ENCODE measurements at places on chromosomes 16 and 17.
A peak's percentile ranks its signal among the peaks of the same experiment; 100 is the strongest.

- DNase-seq: no peak
Observed at GRCh38 chr17:33217891-33218290, 75.2 kb downstream of the ASIC2 start.

DNA sequence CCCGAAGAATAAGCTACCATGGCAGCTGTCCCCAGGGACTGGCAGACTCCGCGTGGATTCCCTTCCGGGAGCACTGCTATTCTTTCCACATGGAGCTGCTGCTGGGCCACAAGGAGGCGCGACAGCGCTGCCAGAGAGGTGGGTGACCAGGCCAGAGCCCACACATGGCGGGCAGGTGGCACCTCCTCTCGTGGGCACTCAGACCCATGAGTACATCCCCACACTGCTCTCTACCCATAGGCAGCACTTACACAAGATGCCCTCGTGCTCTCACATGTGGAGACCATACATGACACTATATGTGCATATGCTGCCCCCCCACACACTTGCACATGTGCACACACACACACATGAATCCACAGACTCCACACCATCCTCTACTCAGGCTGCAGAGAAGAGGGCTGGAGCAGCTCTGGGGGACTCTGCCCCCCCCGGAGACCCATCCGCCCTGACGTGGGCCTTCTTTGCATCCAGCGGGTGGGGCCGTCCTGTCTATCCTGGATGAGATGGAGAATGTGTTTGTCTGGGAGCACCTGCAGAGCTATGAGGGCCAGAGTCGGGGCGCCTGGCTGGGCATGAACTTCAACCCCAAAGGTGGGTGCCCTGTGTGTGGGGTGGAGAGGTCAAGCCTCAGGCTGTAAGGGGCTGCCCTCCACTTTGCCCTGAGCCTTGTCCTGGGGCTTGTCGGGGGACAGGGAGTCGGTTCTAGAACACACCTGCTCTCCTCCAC, 62.9 kb downstream of the MRC2 start:
- DNase-seq: no peak

GRCh38 chr17:8125154-8125946, 1.4 kb upstream of the HES7 start:
- DNase-seq: peak; percentile 98

- no peak for DNase-seq
Observed at GRCh38 chr17:9170853-9171252, 149.5 kb downstream of the NTN1 start.

DNA sequence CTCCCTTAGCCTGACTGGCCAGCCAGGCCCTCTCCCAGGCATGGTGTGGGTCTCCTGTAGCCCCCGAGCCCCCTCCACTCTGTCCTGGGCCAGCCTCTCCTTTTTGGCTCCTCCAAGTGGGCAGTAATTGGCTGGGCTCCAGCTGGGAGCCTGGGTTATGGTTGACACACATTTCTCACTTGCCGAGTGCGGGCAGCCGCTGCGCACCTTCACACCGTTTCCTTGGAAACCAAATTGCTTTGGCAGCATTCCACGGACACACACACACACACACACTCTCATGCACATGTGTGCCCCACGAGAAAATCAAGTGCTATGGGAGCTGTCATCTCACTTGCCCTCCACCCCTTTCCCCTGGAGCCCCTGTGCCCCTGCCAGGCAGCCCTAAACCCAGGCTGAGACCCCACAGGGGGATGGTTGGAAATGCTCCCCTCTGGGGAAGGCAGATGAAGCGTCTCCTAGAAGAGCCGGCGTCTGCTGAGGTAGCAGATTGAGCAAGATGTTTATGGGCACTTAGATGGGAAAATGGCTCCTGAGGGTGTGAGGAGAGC, 402.7 kb upstream of the TNRC6C start:
- DNase-seq: no peak

- DNase-seq: no peak
Observed at GRCh38 chr16:12313902-12314621, 337.5 kb downstream of the SNX29 start.

DNA sequence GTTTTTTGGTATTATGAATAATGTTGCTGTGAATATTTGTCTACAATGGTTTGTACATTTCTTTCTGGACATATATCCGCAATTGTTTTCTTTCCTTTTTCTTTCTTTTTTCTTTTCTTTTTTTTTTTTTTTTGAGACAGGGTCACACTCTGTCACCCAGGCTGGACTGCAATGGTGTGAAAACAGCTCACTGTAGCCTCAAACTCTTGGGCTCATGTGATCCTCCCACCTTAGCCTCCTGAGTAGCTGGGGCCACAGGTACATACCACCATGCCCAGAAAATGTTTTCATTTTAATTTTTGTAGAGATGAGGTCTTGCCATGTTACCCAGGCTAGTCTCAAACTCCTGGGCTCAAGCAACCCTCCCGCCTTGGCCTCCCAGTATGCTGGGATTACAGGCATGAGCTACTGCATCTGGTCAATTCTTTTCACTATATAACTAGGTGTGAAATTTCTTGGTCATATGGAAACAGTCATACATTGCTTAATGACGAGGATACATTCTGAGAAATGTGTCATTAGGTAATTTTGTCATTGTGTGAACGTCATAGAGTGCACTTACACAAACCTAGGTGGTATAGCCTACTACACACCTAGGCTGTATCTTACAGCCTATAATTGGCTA, 15.2 kb downstream of the IL21R start:
- no peak for DNase-seq

DNA sequence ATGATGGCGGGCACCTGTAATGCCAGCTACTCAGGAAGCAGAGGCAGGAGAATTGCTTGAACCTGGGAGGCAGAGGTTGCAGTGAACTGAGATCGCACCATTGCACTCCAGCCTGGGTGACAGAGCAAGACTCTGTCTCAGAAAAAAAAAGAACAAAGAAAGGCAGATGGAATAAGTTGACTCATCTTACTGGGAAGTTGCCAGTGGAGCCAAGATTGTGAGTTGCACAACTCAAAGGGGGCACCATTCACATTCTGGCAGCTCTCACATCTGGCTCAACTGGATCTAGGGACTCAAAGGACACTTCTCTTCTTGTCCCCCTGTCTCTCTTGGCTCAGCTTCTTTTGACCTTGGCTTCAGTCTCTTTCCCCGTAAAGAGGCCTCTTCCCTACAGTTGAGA, 53.7 kb upstream of the ETV4 start:
- no peak for DNase-seq

GRCh38 chr17:74631468-74632450, 8.2 kb upstream of the CD300E start:
- no peak for DNase-seq

Data from stimulated activated effector memory CD8-positive, alpha-beta T cell treated with anti-CD3 and anti-CD28 coated beads, Interleukin-12 subunit alpha, Interleukin-12 subunit beta, amount 100 ng/mL, for 72 hours (primary cell).